Stimulated activated CD4-positive, alpha-beta T cell treated with anti-CD3 and anti-CD28 coated beads, Interleukin-1b, Interleukin-23, amount 100 ng/mL, for 4 hours (primary cell): ENCODE measurements at places on chromosomes 13 and 19.

DNA sequence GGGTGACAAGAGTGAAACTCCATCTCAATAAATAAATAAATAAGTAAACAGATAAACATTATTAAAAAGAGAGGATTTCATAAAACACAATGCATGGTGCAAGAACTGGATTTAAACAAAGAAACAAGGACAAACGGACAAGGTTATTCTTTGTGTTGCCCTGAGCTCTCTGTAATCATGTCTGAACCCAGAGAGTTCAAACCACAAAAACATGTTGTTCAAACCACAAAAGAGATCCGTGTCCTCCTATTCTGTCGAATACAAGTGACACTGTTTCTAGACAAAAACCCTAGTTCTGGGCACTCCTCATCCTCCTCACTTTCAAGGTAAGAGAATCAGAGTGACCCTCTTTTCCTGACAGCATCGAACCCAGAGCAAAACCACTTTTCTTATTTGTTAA lies 4.6 kb upstream of the TPRX2 start:
- DNase-seq, result no peak

DNA sequence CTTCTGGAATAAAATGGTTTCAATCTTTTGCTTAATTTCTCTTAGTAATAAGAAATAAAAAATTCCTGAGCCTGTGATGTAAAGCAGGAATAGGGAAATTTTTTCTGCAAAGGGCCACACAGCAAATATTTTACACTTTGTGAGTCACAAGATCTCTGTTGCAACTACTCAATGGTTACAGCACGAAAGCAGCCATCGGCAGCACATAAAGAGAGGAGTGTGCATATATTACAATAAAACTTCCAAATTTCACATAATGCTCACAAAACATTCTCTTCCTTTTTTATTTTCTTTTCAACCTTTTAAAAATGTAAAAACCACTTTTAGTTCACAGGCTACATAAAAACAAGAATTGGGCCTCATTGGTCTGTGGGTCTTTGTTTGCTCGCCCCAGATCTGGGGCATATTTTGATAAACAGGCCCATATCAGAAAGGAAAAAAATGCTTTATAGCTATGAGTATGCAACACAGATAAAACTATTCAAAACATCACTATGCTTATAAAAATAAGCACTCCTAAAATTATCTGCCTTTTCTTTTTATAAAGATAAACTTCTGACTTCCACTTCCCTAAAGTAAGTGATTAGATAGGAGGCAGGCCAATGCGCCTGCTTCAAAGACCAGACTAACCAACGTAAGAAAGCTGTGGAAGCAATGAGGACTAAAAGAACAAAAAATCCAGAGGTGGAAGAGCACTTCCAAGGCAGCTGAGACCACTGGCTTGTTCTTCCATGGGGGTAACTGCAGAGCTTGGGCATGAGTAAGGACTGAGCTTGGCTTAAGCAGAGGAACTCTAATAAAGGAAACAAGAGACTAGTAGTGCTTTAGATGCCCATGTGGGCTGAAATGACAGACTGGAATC lies 26.5 kb downstream of the MYCBP2 start:
- DNase-seq, result no peak

DNA sequence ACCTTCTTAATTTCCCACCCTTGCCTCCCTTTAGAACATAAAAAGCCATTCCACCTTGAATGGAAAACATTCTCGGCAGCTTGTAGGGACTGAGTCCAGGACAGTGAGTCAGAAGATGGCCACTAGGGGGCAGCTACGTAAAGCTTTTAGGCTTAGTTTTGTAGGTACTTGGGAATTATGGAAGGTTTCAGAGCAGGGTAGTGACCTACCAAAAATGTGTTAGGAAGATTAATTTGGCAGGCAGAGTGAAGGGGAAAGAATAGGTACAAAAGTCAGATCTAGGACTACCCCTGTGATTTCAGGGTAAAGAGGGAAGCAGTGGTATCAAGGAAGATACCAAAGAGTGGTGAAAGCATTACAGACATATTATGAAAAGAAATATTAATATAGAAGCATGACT lies 198.4 kb downstream of the NDFIP2 start:
- peak; percentile 8 for DNase-seq

DNA sequence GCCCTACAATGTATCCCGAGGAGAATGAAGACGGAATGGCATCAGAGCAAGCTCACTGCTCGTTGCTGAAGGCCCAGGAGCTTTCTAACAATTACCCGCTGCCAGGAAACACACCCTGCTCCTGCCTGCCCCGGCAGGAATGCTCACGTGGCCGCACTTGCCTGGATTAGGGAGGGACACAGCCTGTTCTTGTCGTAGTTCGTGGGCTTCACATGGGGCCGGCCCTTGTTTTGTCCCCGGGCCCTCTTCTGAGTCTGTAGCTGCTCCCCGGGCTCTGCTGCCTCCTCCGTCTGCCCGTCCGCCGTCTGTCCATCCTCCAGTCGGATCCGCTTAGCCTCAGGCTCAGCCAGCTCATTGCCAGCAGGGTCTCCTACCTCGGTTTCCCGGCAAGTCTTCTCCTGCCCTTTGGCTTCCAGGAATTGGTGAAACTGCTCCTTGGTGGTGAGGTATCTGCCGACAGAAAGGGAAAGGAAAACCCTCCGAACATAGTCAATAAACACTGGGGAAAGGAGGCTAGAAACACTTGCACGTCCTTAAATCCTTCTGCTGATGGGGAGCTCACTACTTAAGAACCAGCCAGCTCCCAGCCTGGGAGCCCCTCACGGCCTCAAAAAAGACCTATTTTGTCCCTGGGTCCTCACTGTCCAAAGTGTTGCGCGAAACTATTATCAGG lies 941 bp downstream of the DUS3L start:
- DNase-seq, result no peak

DNA sequence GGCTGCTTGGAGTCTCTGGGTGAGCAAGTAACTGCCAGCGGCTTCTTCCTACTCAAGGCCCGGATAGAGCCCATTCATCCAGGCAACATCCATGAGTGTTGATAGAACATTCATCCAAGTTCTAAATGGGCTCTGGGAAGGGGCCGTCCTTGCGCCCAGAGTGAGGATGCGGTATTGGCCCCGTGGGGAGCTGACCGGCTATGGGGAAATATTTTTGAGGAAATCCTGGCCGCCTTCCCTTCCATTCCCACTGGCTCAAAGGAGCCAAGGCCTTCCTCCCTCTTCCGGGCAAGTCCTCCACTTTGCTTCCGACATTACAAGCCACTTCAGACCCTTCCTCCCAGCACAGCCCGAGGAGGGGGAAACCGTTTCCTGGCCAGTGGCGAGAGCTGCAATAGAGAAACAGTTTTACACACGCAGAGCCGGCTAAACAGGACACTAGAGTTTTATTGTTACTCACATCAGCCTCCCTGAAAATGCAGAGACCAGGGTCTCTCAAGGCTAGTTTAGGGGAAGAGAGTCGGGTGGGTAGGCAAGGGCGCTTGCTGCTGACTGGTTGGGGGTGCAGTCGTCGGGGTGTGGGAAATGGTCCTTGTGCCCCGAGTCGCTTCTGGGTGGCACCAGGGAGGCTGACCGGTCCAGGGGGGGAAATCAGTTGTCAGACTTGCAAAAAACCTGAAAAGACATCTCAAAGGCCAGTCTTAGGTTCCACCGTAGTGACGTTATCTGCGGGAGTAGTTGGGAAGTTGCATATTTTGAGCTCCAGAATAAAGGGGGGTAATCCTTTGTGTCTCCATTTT lies 37.5 kb downstream of the C13orf46 start:
- DNase-seq, result no peak

- no peak for DNase-seq
Measured at GRCh38 chr19:19750842-19751790, 18.2 kb upstream of the ZNF14 start.

DNA sequence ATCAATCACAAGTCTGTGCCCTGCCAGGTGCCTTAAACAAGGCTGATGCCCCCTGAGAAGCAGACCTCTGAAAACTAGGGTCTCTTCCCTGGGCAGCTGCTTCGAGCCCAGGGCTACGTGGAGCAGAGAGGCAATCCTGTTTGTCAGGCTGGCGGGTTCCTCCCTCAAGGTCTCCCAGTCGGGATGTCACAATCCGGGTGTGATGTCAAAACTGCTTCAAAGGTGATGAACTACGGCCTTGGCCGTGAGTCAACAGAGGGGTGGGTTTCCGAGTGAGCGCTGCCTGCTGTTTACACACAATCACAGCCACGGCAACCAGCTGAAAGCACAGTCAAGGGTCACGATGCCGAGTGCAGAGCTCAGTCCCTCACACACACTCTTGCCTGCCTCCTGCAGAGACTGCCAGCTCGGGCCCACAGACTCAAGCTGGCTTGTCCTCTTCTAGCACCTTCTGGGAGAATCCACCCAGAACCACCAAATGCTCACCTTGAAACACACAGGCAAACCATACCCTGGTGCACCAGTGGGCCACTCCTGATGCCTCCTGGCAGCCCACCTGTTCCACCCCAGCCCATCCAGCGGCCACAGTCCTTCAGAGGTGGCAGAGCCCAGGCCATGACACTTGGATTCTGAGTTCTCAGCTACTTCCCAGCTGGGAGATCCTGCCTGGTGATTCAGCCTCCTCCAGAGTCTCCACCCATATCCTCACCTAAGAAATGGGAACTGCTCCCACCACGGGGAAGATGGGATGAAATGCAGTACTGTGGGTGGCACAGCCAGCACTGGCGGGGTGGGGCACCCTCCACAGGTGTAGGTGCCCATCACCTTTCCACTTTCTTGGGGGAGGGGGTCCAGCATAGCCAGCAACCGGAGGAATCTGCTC lies 6.8 kb downstream of the ELL start:
- no peak for DNase-seq
